ENCODE measurements at places on chromosomes 4 and X. TPM values are rescaled to one million over a fixed set of nuclear protein-coding genes. Genes with fewer than 3 reads are reported as not detected.
A peak's percentile ranks its signal among the peaks of the same experiment; 100 is the strongest.

DNA sequence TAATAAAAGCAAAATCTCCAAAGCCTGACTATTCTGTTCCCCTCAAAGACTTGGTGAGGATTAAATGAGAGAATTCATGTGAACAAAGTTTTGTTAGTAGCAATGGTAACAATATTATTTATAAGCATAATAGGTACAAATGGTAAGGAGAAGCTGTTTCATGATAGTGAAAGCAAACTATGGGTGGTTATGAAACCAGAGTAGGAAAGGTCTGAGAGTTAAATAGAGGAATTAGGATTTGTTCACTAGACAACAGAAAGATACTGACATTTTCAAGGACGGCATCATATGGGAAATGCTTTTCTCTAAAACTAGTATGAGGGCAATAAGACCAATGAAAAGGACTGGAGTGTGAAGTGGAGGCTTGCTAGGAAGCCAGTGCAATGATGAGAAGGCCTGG lies 128.6 kb upstream of the FTHL17 start:
- DNase-seq, result no peak

Gene CYLC1
- total RNA-seq, result not detected

Gene GPR119
- total RNA-seq, result not detected

Gene ARFIP1
- total RNA-seq, result 16.6 TPM

DNA sequence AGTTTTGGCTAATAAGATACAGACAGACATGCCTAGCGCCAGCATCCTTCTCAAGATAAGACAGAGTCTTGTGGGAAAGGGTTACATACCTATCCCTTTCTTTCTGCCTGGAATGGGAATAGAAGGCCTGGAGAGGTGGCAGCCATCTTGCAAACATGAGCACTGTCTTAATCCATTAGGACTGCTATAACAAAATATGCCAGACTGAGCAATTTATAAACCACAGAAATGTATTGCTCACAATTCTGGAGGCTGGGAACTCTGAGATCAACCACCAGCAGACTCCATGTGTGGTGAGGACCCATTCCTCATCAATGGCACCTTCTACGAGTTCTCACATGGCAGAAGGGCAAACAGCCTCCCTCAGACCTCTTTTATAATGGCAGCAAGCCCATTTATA lies 26.5 kb upstream of the NEIL3 start:
- peak; percentile 28 for DNase-seq

Gene LNX1
- total RNA-seq, result 7.4 TPM

GRCh38 chr4:75289914-75290582 lies 224.2 kb downstream of the RCHY1 start:
- DNase-seq, result no peak

Gene PCDH18
- 22.1 TPM for total RNA-seq

Gene RTL9
- total RNA-seq, result 0.30 TPM

Gene GIMD1
- not detected for total RNA-seq

GRCh38 chrX:123959281-123960063 lies 2.0 kb upstream of the STAG2 start:
- DNase-seq, result peak; percentile 71

Gene FRG2
- total RNA-seq, result not detected

DNA sequence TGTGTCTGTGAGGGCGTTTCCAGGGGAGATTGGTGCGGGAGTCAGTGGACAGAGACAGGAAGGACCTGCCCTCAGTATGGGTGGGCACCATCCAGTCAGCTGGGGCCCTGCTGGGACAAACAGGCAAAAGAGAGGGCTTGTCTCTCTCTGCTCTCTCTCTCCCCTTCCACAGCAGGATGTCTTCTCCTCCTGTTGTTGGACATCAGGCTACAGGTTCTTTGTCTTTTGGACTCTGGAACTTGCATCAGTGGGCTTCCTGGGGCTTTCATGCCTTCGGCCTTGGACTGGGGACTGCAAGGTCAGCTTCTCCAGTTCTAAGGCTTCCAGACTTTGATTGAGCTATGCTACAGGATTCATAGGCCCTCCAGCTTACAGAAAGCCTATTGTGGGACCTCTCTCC lies 59.6 kb downstream of the ADGRA3 start:
- DNase-seq, result no peak

DNA sequence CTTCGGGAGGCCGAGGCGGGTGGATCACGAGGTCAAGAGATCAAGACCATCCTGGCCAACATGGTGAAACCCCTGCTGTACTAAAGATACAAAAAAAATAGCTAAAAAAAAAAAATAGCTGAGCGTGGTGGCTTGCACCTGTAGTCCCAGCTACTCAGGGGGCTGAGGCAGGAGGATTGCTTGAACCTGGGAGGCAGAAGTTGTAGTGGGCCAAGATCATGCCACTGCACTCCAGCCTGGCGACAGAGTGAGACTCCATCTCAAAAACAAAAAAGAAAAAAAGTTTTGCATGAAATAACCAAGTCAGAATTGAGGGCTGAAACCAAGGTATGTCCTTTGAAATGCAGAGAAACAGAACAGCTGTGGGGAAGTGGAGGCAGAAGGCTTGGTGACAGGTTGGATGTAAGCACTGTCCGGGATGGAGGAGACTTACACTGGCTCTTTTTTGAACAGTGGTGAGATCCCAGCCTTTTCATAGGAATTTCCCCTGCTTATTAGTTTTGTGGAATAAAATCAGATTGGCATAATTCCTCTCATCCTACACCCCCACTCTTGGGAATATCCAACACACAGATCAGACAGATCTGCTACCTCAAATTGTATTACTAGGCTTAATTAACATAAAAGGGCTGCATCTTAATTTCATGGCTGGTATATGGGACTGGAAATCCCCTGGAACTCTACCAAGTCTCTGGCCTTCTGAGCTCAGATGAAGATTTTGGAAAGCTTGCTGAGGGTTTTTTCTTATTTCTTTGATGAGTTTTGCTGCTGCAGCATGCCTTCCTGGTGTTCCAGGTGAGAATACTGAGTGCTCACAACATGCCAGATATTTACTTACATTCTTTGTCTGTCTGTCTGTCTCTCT lies 18.8 kb upstream of the C4orf36 start:
- DNase-seq, result no peak

- peak; percentile 56 for DNase-seq
Measured at GRCh38 chr4:141713771-141714445, 77.5 kb downstream of the IL15 start.

Gene F8A3
- not detected for total RNA-seq

DNA sequence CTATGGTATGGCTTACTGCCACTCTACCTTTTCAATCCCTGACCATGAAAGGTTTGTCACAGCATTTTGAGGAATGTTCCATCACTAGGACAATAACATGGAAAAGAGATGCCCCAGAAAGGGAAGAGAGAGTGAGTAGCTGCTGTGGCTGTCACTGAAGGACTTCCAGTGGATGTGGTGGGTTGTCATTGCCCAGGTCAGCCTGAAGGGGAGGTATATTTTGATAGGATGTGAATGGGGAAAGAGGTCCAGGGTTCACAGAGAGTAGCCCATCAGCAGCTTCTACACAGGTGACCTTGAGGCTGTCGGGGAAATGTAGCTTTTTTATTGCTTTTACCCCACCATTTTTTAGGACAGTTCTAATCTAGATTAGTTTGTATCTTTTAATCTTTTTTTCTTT lies 30.8 kb downstream of the MTM1 start:
- DNase-seq, result no peak

GRCh38 chr4:40333921-40334352 lies 1.2 kb upstream of the CHRNA9 start:
- DNase-seq, result peak; percentile 63

DNA sequence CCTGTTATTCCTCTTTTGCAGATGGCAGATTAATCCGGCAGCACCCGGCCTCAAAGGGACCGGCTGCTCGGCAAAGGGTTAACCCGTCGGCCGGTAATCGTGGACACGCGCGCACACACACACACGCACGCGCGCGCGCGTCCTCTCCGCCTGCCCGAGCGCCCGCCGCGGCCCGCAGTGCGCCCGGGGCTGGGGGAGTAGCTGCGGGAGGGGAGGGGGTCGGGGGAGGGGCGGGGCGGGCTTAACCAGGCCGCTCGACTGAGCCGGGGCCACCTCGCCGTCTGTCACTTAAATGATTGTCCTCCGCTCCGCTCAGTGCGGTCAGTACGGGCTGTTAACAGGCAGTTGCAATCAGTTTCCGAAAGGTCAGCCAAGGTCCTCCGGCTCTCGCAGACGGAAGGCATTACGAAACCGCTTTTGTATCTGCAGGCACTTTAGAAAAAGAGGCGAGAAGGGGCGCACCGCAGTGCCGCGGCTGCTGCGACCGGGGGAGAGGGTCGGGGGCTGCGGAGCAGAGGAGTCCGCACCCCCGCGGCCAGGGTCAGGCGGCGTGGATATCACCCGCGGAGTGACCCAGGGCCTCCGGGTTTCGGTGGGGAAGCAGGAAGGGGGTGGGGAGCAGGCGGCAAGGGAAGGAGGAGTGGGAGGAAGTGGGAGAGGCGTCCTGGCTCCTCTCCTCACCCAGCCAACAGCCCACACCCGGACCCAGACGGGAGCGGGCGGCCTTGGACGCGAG lies 57.3 kb upstream of the BCOR start:
- DNase-seq, result no peak

- DNase-seq, result no peak
Measured at GRCh38 chr4:123955167-123955800, 558.7 kb downstream of the SPRY1 start.

GRCh38 chrX:43836435-43837184 lies 45.6 kb downstream of the MAOB start:
- DNase-seq, result no peak

GRCh38 chr4:83894831-83895230 lies 358.9 kb downstream of the GPAT3 start:
- DNase-seq, result no peak

DNA sequence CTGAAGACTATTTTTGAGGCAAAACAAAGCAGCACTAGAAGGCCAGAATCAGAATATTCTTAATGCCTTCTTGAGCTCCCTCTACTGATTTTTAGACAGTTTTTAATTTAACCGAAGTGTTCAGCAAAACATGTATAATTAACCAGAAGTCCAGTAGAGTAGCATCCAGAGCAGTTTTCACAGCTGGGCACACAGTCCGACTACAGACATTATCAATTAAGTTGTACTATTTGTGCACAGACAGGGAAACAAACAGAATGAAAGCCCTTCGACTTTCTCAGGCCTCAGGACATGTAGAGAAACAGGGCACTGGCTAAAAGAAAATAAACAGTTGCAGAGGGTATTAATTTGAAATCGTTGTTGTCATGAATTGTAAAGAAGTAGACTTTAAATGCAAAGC lies 11.9 kb downstream of the FSTL5 start:
- no peak for DNase-seq

Gene PPEF2
- not detected for total RNA-seq

DNA sequence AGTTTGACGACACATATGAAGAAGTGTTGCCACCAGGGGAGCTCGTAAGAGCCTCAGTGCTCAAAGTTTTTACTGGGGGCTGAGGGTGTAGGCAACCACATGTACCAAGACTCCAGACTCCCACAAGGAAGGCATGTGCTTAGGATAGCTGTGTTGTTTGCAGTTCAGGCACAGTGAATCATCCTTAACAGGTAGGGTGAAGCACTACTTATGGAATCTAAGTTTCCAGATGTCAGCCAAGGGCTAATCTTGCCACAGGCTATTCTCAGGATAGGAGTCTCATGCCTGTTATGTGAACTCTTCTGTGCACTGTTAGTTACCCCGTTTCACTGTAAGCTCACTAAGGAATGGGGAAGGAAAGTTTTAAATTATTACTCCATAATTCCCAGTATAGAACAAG lies 202.6 kb downstream of the TMA16 start:
- no peak for DNase-seq

GRCh38 chr4:22712529-22712928 lies 19.8 kb downstream of the GBA3 start:
- no peak for DNase-seq

DNA sequence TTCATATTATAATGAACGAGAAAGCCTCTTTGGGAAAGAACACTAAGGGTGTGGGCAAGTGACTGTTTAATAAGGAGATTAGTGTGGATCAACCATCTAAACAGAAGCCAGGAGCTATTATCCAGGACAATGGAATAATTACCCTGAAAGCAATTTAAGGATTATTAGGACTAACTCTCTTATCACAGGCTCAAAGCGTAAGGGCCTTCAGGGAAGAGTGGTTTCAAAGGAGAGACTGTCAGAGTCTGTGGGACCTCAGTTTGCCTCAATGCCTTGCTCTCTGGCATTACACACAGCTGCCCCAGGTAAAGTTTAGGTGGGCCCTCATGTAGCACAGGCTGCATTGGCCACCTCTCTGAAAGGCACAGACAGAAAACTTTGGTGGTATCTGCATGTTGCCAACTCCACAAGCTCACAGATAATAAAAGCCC lies 717.2 kb upstream of the ADGRL3 start:
- DNase-seq, result no peak

GRCh38 chr4:1039493-1040343 lies 28.3 kb downstream of the FGFRL1 start:
- DNase-seq, result peak; percentile 79

GRCh38 chr4:58252656-58253055 lies 1142.5 kb upstream of the IGFBP7 start:
- no peak for DNase-seq

DNA sequence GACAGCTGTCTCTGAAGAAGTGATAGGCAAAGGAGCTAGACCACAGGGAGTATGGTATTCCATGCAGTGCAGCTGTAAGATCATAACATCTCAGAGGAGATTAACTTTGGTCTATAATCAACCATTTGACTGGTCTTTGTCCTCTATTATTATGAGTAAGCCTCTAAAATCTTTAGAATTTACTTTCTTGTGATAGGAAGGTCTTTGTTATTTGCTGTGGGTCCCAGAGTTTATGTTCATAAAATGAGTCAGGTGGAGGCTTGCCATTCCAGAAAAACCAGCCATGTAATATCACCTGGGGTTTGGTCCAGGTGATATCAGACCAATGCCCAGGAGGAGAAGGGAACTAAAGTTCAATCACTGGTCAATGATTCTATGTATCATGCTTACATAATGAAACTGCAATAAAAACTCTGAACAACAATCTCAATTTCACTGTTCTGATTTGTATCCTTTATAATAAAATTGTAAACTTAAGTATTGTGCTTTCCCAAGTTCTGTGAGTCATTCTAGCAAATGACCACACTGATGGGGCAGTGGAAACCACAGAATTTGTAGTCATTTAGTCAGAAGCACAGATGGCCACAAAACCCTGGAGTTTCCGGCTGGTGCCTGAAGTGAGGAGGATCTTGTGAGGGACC lies 239.6 kb upstream of the TRAM1L1 start:
- DNase-seq, result no peak

DNA sequence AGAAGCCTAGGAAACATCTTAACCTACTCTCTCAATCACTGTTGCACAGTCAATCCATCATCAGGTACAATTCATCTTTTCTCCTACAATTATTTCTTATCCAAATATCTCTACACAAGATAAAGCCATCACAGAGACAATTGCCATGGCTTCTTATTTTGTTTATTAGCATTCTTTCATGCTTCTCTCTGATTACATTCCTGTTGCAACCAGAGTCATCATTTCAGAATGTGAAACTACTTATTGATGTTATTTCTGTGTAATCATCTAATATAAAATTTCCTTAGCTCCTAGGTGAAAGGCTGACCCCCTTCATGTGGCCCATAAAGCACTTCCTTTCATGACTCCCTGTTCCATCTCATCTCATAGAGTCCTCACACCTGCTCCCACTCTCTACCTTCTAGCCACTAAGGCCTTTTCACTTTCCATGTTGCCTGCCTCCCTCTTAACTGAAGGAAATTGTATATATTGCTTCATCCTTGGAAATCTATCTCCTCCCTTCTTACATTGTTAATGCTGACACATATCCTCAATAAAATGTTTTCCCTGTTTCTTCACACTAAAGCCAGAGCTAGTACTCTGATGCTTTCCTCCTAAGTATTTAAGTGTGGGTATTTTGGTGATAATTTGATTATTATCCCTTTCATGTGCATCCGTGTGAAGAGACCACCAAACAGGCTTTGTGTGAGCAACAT lies 829.9 kb downstream of the FAT4 start:
- DNase-seq, result no peak

- no peak for DNase-seq
Measured at GRCh38 chrX:140866446-140866845, 135.9 kb upstream of the SPANXB1 start.

Gene IKBKG
- total RNA-seq, result 18.5 TPM
